Neural crest cell (in vitro differentiated cells): ENCODE measurements at places on chromosomes 13 and 19.

DNA sequence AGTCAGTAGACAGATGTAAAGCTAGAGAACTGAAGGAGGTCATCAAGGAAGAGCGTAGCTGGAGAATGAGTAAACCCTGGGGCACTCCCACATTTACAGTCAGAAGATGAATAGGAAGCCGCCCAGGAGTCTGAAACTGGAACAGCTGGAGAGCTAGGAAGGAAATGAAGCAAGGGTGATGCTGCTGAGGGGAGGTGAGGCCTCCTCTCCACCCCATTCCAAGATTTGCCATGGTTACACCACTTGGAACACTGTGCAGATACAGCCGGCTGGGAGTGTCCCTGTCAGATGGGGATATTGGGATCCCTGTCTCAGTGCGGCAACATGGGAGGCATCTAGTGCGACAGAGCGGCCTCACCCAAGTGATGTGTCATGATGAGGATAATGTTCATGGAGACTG lies 51.8 kb upstream of the GPI start:
- no peaks in the 10 kb centered on the region for H3K27me3 ChIP-seq
- no peak for DNase-seq
- H3K36me3 ChIP-seq, result no peaks in the 10 kb centered on the region

DNA sequence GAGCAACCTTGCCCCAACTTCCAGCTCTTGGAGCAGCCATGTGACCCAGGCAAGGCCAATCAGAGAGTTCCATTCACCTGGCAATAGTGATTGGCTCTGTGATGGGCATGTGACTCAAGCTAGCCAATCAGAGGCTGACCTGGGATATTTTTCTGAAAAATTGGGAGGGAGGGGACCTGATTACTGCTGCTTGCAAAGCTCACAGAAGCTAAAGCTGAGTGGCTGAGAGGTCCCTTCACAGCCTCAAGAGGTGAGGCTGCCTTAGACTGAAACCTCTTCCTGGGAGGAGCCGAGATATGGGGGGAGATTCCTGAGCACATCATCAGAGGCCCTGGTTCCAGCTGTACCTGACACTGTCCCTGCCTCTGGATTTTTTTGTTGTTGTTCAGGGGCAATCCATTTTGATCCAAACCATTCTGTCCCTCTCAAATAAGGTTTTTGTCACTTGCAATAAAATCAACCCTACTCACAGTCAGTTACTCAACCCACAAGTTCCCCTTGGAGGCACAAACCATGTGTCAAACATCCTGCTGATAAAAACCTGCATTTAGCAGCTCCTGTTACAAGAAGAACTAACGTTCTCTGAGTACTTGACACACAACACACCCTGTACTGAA lies 4.8 kb downstream of the CIB3 start:
- no peaks in the 10 kb centered on the region for H3K27me3 ChIP-seq
- DNase-seq, result no peak
- no peaks in the 10 kb centered on the region for H3K36me3 ChIP-seq
- no peaks in the 10 kb centered on the region for H3K4me1 ChIP-seq
- H3K27ac ChIP-seq, result no peak overlapping the region

DNA sequence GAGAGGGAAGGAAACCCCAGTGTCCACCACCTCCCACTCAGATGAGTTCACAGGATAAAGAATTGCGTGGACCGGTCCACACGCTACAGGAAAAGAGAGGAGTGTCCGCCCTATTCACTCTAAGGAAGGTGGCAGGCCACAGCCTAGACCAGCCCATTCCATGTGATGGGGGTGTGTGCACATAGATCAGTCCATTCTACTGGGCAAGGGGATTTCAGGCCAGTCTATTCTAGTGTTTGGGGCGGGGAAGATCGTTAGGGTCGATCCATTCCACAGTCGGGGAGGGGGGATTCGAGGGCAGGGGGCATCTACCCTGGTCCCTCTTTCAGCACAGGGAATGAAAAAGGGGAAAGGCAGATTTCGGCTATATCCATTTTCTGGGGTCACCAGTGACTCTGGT lies 7.8 kb downstream of the FIZ1 start:
- peaks cover 23% of the 10 kb centered on the region for H3K36me3 ChIP-seq
- H3K4me3 ChIP-seq, result peak overlapping the region; percentile 57
- peaks cover 13% of the 10 kb centered on the region for H3K4me1 ChIP-seq
- no peak overlapping the region for H3K27ac ChIP-seq
- H3K27me3 ChIP-seq, result no peaks in the 10 kb centered on the region

DNA sequence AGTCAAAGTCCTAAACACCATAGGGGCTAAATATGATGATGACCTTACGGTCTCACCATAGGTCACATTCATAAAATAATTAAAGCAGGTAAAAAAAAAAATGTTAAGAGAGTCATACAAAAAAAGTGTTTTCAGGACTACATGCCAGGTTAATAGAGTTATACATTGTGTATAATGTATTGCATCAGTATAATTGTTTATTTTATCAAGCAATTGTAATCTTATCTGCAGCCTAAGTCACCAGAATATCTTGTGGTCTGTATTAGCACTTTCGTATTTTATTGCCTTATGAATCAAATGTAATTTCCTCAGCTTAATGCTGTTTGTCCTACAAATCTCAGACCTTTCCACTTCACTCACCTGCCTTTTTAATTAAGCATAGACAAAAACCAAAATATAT lies 972.9 kb upstream of the PCDH20 start:
- H3K4me3 ChIP-seq, result no peak overlapping the region
- H3K36me3 ChIP-seq, result no peaks in the 10 kb centered on the region
- DNase-seq, result no peak
- H3K27me3 ChIP-seq, result no peaks in the 10 kb centered on the region
- H3K27ac ChIP-seq, result no peak overlapping the region
- peaks cover 4% of the 10 kb centered on the region for H3K4me1 ChIP-seq
